ENCODE measurements at places on chromosomes 6 and 20.
A peak's percentile ranks its signal among the peaks of the same experiment; 100 is the strongest.

- peak; percentile 94 for DNase-seq
Measured at GRCh38 chr20:62652041-62652893, 10.0 kb downstream of the SLCO4A1 start.

DNA sequence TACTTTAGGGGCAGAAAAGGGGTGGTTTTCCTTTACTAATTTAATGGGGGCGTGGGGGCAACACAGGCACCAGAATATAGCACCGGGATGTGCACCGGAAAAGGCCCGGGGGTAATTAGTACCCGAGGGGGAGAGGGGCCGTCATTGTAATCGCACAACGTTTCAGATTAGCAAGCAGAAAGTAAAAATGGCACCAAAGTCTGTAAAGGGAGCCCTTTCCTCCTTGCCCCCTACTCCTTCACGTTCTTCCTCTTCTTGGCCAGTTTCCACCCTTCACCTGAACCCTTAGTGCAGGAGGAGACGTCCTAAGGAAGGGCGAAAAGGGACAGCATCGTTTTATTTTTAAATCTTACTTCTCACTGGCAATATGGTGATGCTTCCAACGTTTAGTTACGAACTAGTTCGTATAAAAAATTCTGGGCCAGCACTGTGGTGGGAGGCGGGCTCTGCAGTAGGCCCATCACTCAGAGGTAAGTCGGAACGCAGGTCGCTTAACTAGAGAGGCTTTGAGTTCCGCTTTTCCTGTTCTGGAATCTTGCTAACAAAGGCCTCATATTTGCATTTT, 742 bp upstream of the CEP85L start:
- DNase-seq: no peak

GRCh38 chr20:45266977-45267376, 12.6 kb upstream of the SLPI start:
- no peak for DNase-seq

DNA sequence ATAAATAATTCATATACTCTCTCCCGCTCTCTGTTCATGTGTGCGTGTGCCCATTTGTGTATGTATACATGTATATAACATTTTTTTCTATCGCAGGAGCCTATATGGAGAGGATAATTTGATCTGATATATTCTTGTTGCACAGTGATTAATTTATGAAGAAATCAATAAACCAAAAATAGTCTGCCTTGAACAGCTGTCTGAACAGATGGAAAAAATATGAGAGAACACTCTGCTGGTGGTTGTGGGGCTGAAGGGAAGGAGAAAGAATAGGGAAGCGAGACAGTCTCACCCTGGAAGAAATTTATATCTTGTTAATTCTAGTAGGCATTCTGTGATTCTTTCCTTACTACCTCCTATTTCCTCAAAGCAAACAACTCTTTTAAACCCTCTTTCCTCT, 96.6 kb upstream of the B3GAT2 start:
- no peak for DNase-seq

GRCh38 chr6:85346196-85346595, 103.7 kb upstream of the NT5E start:
- no peak for DNase-seq

DNA sequence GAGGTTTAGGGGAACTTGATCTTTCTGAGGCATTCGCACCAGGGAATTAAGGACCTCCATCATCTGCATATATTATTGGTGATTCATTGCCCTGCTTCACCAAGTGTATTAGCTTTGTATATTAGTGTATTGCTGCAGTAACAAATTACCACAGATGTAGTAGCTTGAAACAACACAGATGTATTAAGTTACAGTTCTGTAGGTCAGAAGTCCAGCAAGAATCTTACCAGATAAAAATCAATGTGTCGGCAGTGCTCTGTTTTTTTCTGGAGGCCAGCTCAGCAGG, 65.8 kb downstream of the HMGN3 start:
- DNase-seq: no peak

GRCh38 chr6:75266716-75267291, 17.8 kb downstream of the TMEM30A start:
- DNase-seq: no peak

GRCh38 chr6:138204792-138205384, 13.4 kb downstream of the PBOV1 start:
- DNase-seq: no peak

GRCh38 chr6:138847884-138848283, 52.0 kb downstream of the ECT2L start:
- no peak for DNase-seq

- no peak for DNase-seq
Measured at GRCh38 chr6:133359256-133359655, 118.1 kb downstream of the EYA4 start.

DNA sequence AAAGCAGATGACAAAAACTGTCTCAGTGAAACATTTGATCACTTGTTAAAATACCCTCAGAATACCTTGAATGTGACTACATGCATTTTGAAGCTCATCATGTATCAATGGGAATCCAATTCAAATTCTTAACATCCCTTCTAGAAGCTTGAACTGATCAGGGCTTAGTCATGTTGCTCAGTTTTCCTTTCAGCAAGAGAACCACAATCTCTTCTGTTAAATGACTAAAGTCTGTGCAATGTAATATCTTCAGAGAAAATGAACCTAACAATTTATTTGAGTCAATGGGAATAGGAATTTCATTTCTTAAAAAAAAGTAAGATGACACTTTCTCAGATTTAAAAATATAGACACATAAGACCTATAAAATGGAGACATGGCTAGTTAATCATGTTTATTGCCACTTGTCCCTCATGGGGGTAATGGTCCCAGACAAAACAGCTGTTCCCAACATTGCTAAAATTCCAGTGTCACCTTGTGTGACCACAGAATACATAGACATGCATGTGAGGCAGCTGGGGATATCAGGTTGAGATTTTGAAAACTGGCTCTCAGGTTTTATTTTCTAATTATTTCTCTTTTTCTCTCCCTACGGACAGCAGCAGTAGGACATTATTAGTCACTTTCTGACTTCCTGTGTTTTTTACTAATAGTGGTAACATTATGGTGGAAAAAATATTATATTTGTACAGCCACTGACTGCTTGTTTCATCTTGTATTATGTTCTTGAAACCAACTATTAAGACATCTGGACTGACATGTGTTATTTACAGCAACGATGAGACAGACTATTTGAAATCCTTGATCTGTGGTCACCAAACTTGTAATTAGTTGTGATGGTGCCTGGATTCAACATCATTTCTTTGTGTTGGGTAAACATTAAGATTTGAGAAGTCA, 192.5 kb downstream of the COL9A1 start:
- no peak for DNase-seq

DNA sequence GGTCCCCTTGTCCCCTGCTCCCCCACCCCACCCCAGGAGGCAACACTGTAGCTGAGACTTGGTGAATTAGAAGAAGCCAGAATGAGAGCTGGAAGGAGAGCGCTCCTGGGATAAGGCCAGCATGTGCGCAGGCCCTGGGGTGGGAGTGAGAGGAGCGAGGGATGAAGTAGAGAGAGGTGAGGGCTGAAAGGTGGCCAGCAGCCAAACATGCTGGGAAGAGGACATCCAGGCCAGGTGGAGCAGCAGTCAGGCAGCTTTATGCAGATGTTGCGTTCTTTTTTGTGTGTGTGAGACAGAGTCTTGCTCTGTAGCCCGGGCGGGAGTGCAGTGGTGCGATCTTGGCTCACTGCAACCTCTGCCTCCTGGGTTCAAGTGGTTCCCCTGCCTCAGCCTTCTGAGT, 2.2 kb upstream of the BPIFB1 start:
- DNase-seq: no peak

All from left ventricle myocardium superior (tissue), 1 donor.